ENCODE measurements at places on chromosomes 5 and 9.

GRCh38 chr9:70044490-70045307 lies 1.1 kb downstream of the MAMDC2 start:
- peak; percentile 93 for DNase-seq

GRCh38 chr5:86125731-86126601 lies 491.8 kb upstream of the COX7C start:
- DNase-seq = no peak

DNA sequence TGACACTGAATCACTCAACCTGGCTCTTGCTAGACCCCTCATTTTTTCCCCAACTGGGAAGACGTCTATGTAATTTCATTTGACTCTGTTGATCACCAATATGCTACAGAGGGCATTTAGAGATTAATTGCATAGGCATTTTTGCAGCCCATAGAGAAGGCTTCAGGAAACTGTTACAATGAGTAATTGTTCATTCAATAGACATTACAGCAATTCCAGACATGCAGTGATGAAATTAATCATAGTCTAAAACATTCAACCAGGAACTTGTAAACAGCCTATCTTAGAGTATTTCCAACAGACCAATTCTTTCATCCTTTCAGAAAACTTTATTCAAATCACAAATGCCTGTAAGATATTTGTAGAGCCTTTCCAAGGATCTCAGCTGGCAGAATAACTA lies 122.3 kb downstream of the MARCHF11 start:
- no peak for DNase-seq

DNA sequence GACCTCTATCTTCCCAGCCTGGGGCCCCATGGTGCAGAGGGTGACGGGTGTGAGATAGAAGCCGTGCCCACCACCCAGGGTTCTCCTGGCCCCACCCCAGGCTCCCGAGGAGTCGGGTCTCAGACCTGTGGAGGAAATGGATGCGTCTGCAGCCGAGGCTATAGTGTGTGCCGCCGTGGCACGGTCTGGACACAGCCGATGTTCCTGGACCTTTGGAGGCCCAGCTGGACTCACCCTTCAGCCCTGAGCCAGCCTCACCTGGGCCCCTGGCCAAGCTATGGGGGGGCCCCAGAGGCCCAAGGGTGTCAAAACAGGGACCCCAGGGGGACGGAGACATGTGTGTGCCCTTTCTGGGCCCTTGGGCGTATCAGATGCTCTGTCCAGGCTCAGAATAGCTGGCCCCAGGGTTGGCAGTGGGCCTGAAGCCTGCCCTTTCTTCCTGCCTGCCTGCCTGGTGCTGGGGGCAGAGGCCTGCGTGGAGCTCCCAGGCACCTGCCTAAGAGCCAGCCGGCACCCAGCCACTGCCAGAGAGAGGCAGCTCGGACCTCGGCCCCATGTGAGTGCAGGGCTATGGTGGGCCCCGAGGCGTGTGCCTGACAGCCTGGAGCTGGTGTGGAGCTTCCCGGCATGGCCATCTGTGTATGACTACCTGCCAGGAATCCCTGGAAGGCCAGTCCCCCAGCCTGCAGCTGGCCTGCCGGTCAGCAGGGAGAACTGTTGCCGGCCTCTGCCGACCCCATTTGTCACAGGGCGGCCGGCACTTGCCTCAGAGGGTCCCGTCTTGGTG lies 41.8 kb downstream of the KCNT1 start:
- DNase-seq = no peak

DNA sequence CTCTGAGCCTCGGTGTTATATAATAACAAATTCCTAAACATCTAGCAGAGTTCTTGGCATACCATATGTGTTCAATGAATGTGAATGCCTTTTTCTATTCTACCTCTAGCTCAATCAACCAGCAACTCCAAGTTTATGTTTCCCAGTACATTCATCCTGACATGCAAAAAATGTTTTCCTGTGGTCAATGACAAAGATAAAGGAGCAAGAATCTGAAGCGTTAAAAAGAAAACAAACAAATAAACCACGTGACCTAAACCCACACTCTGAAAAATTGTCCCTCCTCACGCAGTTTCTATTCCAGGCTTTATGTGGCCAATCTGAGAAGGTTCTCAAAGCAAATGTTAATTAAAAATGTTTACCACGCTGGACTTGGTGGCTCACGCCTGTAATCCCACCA lies 18.0 kb downstream of the KLF4 start:
- DNase-seq = no peak

DNA sequence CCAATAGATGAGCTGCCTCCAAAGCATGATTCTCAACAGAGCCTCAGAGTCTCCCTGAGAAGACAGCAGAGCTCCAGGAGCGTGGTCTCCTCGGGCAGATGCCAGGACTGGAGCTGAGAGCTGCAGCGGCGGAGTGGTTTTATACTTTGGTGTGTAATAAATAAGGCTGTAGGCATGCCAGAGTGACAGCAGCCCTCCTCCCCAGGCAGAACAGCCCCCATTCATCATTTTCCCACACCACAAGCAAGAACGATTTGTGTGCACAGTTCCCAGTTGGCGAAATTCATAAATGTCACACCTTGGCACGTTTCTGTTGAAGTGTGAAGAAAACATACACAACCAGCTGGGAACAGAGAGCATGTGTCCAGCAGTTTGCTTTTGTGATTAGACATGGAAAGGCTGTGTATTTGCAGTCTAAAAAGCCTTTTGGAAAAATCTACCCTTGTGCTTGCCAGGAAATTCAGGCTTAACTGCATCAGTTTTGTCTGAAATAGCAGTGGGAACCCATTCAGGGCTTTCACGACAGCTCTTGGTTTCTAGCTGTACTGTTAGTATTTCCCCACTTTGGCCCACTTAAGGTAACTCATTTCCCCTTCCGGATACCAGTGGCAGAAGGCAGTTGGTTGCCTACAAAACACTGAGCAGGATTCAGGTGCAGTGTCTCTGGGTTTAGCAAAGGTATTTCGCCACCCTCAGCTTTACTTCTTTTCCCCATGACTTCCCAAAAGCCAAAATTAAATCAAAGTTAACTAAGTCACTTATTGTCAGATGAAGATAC lies at the start of gene C1QTNF3:
Gene C1QTNF3 (minus strand): TSS at position 115 of the 778 bp plus-strand sequence. CDS start 88 bp downstream, at position 27.
- no peak for DNase-seq
